ENCODE measurements at places on chromosomes 3 and 15.

GRCh38 chr15:99504823-99505551 lies 60.8 kb upstream of the MEF2A start:
- DNase-seq = no peak

DNA sequence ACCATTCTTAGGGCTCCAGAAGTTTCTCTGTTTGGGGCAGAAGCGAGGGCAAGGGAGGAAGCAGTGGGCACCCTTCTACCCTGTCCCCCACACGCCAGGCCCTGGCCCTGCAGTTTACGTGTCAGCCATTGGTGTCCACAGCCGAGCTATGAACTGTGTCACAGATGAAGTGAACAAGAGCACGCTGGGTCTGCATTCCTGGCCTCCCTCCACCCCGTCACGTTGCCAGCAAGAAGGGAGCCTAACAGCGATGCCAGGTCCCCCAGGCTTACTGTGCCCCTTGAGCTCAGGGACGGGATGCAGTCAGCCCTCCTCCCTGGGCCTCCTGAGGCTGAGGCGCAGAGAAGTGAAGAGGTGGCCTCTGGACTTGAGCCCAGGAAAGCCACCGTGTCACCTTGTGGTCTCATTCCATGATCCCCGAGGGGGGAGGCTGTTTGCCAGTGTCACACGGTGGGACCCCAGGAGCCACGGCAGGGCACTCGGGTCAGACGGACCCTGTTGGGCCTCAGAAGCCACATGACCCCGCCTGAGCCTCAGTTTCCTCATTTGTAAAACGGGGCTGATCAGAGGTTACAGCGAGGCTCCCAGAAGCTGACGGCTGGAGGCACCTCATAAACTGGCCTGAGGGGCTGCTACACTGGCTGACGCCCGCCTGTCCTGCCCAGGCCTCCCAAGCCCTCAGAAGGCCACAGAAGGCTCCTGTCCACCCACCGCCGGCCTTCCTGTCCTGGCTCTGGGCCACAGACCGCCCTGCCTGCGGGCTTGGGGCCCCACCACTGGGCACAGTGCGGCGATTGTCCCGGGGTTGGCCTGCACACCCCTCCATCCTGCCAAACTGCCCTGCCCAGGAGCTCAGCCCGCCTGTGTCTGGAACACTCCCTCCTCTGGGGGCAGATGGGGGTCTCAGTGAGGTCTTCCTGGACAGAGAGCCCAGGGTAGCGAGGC lies 18.6 kb downstream of the IQSEC1 start:
- DNase-seq = no peak

GRCh38 chr15:59244337-59244736 lies 37.7 kb downstream of the LDHAL6B start:
- no peak for DNase-seq

DNA sequence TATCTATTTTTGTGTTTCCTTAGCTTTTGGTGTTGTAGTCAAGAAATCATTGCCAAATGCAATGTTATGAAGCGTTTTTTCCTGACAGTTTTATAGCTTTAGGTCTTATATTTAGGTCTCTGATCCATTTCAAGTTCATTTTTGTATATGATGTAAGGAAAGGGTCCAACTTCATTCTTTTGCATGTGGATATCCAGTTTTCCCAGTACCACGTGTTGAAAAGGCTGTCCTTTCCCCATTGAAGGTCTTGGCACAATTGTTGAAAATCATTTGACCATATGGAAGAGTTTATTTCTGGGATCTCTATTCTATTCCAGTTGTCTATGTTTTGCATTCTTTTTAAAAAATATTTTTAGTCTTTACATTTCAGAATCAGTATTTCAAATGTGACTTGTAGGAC lies 14.6 kb upstream of the SNRPN start:
- DNase-seq = no peak

DNA sequence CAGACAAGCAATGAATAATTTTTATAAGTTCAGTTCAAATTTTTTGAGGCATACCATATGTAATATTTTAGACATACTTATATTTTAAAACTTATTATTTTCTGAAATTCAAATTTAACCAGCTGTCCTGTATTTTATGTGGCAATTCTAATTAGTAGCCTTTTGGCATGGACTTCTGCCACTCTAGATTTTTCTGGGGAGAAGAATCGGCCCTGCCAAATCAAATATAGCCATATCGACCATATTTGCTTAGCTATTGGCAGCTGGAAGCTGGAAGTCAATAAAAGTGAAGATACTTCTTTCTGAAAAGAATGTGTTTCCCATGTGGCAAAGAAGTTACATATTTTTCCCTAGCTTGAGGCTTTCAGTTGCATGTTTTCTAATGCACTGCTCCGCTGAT lies 9.4 kb upstream of the RBMS3 start:
- no peak for DNase-seq

- no peak for DNase-seq
These were observed 39.3 kb upstream of the UTS2B start for GRCh38 chr3:191369616-191370010.

DNA sequence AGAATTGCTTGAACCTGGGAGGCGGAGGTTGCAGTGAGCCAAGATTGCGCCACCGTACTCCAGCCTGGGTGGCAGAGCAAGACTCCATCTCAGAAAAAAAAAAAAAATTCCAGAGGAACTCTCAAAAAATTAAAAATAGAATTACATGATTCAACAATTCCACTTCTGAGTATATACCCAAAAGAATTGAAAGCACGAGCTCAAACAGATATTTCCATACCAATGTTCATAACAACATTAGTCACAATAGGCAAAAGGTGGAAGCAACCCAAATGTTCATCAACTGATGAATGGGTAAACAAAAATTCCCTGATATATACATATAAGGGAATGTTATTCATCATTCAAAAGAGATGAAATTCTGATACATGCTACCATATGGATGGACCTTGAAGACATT lies 16.9 kb upstream of the MORF4L1 start:
- no peak for DNase-seq

DNA sequence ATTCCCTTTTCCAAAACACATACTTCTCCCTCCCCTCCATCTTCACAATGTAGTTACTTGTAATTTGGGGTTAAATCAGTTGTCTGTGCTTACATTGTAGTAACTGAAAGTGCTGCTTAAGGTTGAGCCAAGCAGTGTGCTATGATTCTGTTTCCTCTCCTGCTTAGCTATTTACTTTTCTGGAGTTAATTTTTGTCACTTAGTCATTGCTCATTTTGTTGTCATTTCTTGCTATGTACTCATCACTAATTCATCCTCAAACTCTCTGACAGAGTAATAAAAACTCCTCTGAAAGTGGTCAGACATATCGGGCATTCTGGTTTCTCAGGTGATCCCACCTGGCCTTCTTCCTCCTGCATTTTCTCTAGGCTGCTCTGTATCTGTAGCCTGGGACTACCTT lies 80.7 kb downstream of the PPARG start:
- no peak for DNase-seq

DNA sequence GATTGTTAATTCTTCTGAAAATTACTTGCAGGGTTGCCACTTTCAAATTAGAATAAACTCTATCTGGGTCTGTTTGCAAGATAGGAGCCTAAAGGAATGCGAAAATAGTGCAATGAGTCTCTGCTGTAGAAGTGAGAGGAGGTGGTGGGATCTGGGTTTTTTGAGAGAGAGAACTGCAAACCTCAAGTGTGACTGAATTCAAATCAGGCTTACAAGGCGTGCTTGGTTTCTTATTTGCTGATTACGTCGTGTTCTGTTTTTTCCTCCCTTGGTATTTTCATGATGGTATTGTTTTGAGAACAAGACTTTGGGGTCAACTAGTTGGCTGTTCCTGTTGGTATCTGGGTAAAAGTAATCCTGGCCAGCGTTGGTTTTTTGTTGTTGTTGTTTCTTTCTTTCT lies 490.9 kb upstream of the CFAP20DC start:
- DNase-seq = no peak

DNA sequence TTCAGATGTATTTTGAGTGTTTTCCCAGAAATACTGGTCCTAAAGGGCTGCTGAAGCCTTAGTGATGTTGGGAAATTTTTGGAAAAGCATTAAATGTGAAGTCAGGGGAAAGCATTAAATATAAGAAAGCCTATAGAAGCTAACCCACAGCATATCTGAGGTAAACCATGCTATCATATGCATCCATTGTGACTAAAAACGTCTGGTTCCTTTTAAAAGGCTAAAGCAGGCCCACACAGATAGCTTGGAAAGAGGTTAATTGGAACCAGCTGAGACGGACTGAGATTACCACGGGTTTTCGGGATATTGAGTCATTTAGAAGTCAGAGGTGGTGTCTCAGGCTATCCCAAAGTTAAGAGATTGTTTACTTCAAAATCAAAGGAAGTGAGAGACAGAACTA lies 78.2 kb downstream of the CYP19A1 start:
- no peak for DNase-seq

- DNase-seq = no peak
These were observed 524.4 kb upstream of the RGMA start for GRCh38 chr15:93613386-93613785.

DNA sequence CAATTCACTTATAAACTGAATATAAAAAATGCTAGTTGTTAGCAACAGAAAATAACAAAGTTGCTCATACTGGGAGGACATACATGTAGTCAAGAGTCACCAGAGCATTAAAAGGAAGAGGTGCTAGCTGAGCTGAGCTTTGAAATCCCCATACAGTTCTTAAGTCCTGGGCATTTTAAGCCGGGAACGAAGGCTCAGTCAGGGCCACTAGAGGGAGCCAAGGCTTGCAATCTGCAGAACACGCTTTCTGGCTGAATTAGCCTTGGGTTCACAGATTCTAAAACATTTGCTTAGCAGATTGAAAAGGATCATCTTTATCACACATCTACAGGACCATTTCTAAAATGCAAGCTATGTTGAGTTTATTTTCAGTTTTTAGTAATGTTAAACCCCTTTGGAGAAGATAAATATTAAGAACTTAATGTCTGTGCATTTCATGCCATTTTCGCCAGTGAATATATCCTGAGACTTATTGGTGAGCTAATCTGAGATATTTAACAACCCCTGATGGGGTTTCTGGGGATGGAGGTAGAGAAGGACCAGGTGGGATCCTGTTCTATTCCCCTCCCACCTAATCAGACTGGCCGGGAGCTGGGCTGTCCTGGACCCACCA lies 26.3 kb upstream of the MNS1 start:
- DNase-seq = peak; percentile 2

DNA sequence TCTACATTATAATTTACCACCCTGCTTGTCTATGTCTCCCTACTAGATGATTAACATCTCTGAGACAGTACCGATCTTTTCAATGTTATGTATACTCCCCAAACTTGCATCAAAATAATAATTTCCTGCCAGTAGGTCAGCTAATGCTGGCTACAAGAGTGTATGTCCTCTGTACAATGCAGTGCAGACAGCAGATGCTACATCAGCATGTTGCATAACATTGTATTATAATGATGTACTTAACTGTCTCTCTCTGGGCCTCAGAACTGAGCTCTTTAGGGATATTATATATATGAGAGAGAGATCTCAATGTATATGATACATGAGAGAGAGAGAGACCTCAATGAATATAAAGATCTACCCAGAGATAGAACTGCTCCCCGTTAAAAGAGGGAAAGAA lies 456.6 kb downstream of the SHQ1 start:
- no peak for DNase-seq

DNA sequence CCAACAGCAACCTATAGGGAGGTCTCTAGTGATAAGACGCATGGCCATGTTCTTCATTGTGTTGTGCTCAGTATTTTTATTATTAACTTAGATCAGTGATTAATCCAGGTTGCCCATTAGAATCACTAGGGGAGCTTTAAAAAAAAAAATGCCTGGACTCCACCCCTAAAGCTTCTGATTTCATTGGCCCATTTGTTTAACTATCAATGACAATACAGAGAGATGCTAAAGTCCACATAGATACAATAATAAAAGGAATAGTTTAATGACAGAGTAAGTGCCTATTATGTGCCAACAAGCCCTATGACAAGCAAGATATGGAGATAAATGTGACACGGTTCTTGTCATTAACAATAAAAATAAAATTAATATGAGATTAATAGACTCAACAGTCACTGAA lies 55.8 kb downstream of the ATP8B4 start:
- no peak for DNase-seq

- DNase-seq = no peak
These were observed 1.6 kb downstream of the BTBD1 start for GRCh38 chr15:83065431-83065830.

- no peak for DNase-seq
These were observed 19.5 kb upstream of the BSN start for GRCh38 chr3:49534581-49535441.

GRCh38 chr3:136780741-136781140 lies 28.6 kb upstream of the STAG1 start:
- no peak for DNase-seq

DNA sequence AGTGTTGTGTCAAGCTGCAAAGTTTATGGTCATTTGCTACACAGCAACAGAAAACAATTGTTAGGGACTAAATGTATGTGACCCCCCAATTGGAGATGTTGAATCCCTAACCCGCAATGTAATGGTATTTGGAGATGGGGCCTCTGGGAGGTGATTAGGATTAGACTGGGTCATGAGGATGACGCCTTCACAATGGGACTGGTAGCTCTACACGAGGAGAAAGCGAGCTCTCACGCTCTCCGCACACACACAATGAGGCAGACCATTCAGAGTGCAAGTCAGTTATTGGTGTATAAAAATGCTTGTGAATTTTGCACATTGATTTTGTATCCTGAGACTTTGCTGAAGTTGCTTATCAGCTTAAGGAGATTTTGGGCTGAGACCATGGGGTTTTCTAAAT lies 116.9 kb upstream of the NSMCE3 start:
- no peak for DNase-seq

DNA sequence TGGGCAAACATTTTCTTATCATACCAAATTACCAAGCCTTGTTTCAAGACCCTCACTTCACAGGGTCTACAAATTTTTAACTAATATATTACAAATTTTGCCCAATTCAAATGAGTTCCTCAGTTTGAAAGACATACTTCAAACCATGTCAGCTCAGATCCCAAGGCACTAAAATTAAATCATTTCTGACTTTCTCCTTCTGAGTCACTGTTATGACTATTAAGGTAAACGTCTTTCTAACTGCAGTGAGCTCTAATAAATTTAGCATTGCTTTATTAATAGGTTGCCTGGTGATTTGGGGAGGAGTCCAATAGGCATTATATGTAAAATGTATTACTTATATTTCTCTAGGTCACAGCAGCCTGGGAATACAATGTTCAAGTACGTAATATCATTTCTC lies 158.2 kb upstream of the ARHGEF26 start:
- DNase-seq = no peak

GRCh38 chr15:101114166-101114565 lies 137.7 kb downstream of the CHSY1 start:
- no peak for DNase-seq

Data from activated CD4-positive, CD25-positive, alpha-beta regulatory T cell treated with anti-CD3 and anti-CD28 coated beads, Interleukin-2, amount 50 U/mL, for 16 hours (primary cell).